Activated naive CD4-positive, alpha-beta T cell treated with anti-CD3 and anti-CD28 coated beads for 36 hours (primary cell): ENCODE measurements at places on chromosomes 1 and 21.

GRCh38 chr1:94044290-94044790 is 76.6 kb downstream of the ABCA4 start:
- H3K36me3 ChIP-seq, result no peaks in the 10 kb centered on the region
- H3K27me3 ChIP-seq, result peaks cover 17% of the 10 kb centered on the region
- no peaks in the 10 kb centered on the region for H3K4me1 ChIP-seq
- no peak overlapping the region for H3K27ac ChIP-seq
- H3K4me3 ChIP-seq, result no peak overlapping the region

- peaks cover 30% of the 10 kb centered on the region for H3K27me3 ChIP-seq
- H3K27ac ChIP-seq, result no peak overlapping the region
- no peaks in the 10 kb centered on the region for H3K4me1 ChIP-seq
- H3K4me3 ChIP-seq, result no peak overlapping the region
- DNase-seq, result no peak
- no peaks in the 10 kb centered on the region for H3K36me3 ChIP-seq
These were observed 93.3 kb downstream of the PAPPA2 start for GRCh38 chr1:176556288-176556687.

DNA sequence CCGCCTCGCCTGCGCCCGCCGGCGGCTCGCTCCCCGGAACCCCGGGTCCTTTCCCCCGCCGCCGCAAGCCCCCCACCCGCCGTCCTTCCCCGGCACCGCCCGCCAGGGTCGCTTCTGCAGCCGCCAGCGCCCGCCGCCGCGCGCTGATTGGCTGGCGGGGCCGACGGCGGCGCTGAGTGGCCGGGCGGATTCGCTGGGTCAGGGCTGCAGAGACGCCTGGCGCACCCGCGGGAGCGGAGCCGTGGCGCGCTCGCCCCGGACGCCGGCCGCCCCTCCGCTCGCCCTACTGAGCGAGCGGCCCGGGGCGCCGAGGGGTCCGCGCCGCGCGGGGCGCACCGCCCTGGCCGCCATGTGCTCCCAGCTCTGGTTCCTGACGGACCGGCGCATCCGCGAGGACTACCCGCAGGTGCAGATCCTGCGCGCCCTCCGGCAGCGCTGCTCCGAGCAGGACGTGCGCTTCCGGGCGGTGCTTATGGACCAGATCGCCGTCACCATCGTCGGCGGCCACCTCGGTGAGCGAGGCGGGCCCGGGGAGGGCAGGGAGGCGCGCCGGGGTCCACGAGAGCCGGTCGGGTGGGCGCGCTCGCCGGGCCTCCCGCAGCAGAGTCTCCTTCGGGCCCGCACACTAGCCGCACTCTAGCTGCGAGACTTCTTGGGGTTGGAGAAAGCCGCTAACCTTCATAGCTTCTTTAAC is at the start of gene RIMKLA:
Gene RIMKLA, plus strand, starts transcription at position 207 of the 694 bp plus-strand sequence. Its CDS starts 143 bp downstream, at position 350.
- H3K27me3 ChIP-seq, result peaks cover 39% of the 10 kb centered on the region
- H3K27ac ChIP-seq, result no peak within 1 kb of the TSS
- H3K4me1 ChIP-seq, result peaks cover 2% of the 10 kb centered on the region
- DNase-seq, result peak; percentile 52
- H3K4me3 ChIP-seq, result peak within 1 kb of the TSS; percentile 68
- H3K36me3 ChIP-seq, result no peaks in the 10 kb centered on the region

GRCh38 chr1:243267914-243268653 is 12.2 kb downstream of the SDCCAG8 start:
- H3K27me3 ChIP-seq, result no peaks in the 10 kb centered on the region
- peaks cover 29% of the 10 kb centered on the region for H3K4me1 ChIP-seq
- peaks cover 6% of the 10 kb centered on the region for H3K36me3 ChIP-seq
- H3K27ac ChIP-seq, result no peak overlapping the region
- DNase-seq, result no peak

DNA sequence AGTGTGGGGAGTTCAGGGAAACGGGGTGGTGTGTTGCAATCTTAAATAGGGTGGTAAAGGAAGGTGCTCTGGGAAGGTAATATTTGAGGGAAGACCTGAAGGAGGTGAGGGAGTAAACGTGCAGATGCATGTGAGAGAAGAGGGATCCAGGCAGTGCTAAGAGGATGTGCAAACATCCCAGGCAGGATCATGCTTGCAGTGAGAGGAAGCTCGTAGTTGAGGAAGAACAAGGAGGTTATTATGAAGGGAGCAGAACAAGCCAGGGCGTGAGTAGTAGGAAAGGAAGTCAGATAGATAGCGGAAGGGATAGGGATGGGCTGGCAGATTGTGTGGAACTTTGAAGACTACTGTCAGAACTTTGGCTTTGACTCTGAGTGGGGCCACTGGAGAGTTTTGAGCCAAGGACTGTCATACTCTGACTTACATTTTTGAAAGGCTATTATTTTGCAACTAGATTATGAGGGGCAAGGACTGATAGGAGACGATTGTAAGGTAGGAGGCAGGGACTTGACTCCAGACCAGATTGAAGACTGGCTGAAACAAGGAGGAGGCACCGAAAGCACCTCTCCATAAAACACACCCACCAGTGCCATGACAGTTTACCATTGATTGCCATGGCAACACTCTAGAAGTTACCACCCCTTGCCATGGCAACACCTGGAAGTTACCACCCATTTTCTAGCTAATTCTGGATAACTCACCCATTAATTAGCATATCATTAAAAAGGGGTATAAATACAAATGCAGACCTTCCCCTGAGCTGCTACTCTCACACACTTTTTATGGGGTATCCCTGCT is 67.0 kb downstream of the XCL2 start:
- DNase-seq, result no peak
- H3K4me1 ChIP-seq, result peaks cover 14% of the 10 kb centered on the region
- no peaks in the 10 kb centered on the region for H3K27me3 ChIP-seq
- no peaks in the 10 kb centered on the region for H3K36me3 ChIP-seq

DNA sequence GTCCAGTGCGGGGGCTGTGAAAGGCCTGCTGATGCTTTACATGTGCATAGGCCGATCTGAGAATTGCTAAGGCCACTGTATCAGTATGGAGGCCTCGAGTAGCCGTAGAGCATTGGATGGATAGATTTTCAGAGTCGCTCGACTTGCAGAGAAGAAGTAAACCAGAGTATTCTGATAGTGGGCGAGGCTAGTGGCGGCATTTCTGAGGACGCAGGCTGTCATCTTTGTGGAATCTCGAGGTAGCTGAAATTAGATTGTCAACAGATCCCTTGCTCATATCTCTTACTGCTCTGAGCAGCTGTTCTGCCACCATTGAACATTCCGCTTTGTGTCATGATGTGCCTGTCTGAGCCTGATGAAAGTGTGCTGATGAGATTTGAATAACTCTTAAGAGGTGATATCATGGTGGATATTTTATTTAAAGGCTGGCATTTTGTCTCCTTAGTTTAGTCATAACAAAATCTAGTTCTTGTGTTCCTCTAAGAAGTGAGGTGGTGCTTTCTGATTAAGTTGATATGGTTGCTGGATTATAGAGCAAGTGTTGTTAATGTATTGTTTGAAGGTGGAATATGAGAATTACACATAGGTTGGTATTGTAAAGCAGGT is 1.5 kb downstream of the KIF1B start:
- peaks cover 42% of the 10 kb centered on the region for H3K4me1 ChIP-seq
- H3K36me3 ChIP-seq, result no peaks in the 10 kb centered on the region
- peak; percentile 30 for DNase-seq
- H3K27me3 ChIP-seq, result no peaks in the 10 kb centered on the region

- H3K36me3 ChIP-seq, result no peaks in the 10 kb centered on the region
- no peaks in the 10 kb centered on the region for H3K4me1 ChIP-seq
- peak; percentile 16 for DNase-seq
- no peak overlapping the region for H3K27ac ChIP-seq
These were observed 1.8 kb downstream of the SPRR1B start for GRCh38 chr1:153032677-153033308.

- no peak overlapping the region for H3K27ac ChIP-seq
- H3K36me3 ChIP-seq, result no peaks in the 10 kb centered on the region
- no peak overlapping the region for H3K4me3 ChIP-seq
- H3K4me1 ChIP-seq, result peaks cover 20% of the 10 kb centered on the region
These were observed 67.9 kb upstream of the CNN3 start for GRCh38 chr1:94994805-94995204.

DNA sequence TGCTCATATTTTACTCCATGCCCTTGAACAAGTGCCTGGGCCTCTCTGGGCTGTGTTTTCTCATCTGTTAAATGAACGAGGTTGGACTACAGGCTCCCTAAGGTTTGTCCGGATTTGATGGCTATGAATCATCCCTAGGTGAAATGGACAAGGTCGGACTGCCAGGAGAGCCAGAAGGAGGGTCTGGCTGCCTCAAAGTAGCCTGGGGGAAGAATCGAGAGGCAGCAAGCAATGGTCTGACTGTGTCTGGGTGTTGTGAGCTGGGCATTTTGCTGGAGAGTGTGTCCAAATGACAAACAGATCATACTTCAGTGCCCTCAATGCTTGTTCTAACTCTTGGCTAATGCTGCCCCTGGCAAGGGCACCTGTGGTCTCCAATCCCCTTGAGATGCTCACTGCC is 730.9 kb downstream of the PTPRU start:
- H3K36me3 ChIP-seq, result no peaks in the 10 kb centered on the region
- H3K4me3 ChIP-seq, result no peak overlapping the region
- no peak for DNase-seq
- peaks cover 17% of the 10 kb centered on the region for H3K27me3 ChIP-seq
- H3K27ac ChIP-seq, result no peak overlapping the region

DNA sequence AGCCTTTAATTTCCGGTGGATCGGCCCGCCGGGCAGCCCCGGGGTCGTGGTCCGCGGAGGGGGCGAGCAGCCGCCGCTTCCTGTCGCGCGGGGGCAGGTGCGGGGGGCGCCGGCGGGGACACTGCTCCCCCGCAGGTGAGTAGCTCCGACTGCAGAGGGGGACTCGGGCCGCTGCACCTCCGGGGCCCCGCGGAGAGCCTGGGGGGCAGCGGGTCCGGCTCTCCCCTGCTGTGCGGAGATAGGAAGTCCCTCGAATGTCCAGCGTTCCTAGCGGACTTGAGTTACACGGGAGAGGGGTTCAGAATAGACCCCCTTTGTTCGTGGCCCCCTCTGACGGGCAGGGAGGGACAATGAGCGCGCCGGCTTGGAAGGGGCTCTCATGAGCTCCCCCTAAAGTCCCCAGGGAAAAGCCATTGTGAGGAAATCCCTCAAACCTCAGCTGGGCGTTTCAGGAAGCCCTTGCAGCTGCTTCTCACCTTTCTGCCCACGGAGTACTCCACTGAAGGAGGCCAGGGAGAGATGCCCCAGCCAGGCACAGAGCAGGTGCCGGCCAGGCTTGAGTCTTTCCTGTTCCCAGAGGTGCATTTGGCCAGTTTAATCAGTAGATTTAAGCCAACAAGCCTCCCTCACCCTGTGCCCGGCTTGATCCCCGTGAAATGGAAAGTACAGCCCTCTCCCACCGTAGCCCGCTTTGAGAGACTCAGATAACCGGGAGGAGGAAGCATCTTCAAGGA is 925 bp downstream of the PDE9A start:
- no peak overlapping the region for H3K27ac ChIP-seq
- H3K4me3 ChIP-seq, result peak overlapping the region; percentile 50
- H3K4me1 ChIP-seq, result peaks cover 20% of the 10 kb centered on the region
- H3K36me3 ChIP-seq, result no peaks in the 10 kb centered on the region

- H3K4me3 ChIP-seq, result no peak overlapping the region
- H3K4me1 ChIP-seq, result no peaks in the 10 kb centered on the region
- H3K36me3 ChIP-seq, result no peaks in the 10 kb centered on the region
- DNase-seq, result no peak
These were observed 8.0 kb downstream of the RGL1 start for GRCh38 chr1:183812686-183813569.

DNA sequence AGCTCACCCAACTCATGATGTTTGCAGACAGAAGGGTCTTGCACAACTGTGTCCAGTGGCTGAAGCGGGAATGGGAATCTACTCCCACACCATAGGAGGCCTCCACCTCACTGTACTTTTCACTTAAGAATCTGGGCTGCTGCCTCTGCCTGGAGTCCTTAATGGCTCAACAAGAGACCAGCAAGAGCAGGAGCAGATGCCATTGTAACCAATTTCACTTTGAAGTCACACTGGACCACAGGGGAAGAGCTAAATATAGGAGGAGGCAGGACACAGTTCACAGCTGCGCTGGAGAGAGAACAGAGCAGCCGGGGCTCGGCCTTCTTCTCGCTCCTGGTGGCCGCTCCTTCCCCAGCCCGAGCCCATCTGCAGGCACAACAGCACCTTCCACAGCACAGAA is 120.4 kb downstream of the SIPA1L2 start:
- no peak overlapping the region for H3K27ac ChIP-seq
- no peaks in the 10 kb centered on the region for H3K36me3 ChIP-seq
- DNase-seq, result no peak
- no peaks in the 10 kb centered on the region for H3K4me1 ChIP-seq

GRCh38 chr21:33015756-33016155 is 10.0 kb upstream of the OLIG2 start:
- no peak for DNase-seq
- no peak overlapping the region for H3K27ac ChIP-seq
- H3K36me3 ChIP-seq, result no peaks in the 10 kb centered on the region
- peaks cover 12% of the 10 kb centered on the region for H3K4me1 ChIP-seq
- H3K4me3 ChIP-seq, result no peak overlapping the region

DNA sequence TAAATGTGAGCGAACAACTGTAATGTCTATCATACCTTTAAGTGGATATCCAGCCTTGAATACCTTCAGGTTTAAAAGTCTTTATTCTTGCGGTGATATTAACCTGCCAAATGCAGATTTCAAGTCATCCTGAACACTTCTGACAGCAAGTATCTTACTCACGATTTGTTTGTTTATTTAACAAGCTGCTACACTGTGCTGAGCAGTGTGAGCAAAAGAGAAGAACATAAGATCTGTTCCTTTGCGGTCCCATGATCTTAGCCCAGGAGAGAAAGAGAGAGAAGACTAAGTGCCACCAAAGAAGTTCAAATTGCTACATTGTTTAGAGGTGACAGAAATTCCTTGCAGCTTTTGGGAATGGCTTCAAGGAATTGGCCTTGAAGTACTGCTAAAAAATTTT is 9.5 kb upstream of the IL24 start:
- no peak overlapping the region for H3K4me3 ChIP-seq
- no peak for DNase-seq
- H3K4me1 ChIP-seq, result peaks cover 40% of the 10 kb centered on the region
- no peaks in the 10 kb centered on the region for H3K36me3 ChIP-seq
- H3K27ac ChIP-seq, result no peak overlapping the region
